Caki2 (cell line): ENCODE measurements at places on chromosomes 12 and 14. TPM values are rescaled to one million over a fixed set of nuclear protein-coding genes. Genes with fewer than 3 reads are reported as not detected.

DNA sequence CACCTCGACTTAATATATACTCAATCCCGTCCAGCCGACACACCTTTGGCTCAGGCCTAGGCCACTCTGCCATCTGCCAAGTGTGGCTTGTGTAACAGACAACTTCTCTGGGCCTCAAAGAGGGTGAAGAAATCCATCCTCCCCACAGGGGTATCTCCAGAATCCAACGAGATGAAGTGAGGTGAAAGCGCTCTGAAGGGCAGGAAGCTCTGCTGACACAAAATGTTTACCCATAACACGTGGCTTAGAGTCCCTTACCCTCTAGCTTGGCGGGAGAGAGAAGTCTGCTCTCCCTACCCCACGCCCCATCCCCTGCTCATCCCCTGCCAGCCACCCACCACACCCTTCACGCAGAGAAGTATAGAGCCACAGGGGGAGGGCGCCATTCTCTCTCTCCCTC lies 13.0 kb downstream of the ZBTB39 start:
- no peak for DNase-seq

- DNase-seq, result no peak
Observed at GRCh38 chr12:130334937-130335336, 2.8 kb upstream of the PIWIL1 start.

DNA sequence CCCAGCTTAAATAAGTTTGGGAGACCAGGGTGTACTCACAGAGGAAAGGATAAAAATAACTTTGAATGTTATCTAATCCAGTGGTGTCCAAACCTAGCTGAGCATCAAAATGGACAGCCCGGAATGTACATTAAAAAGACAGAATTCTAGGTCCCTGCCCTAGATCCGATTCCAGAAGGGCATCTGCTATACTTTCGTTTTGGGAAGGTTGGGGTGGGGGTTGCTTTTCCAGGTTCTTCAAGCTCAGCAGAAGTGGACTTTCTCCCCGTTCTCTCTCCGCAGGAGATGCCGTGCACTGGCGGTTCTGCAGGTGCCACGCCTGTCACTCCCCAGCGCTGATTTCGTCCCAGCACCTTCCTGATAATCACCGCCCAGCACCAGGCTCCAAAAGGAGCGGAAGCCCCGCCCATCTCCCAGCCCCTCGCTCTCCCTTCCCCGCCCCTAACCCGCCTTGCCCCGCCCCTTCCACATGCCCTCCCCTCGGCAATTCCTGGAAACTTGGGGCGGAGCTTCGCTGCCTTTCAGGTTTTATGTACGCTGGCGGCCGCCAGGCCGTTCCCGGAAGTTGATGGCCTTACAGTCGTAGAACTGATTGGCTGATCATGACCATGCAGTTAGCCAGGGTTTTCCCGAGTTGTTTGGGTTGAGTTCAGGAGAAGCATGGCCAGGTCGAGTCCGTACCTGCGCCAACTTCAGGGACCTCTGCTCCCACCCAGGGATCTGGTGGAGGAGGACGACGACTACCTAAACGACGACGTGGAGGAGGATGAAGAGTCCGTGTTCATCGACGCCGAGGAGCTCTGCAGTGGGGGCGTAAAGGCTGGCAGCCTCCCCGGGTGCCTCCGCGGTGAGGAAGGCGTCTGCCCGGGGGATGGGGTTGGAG lies at the start of gene HELB:
Gene HELB, plus strand, starts transcription at position 550 of the 883 bp plus-strand sequence. Its CDS starts 111 bp downstream, at position 661.
- peak; percentile 97 for DNase-seq

DNA sequence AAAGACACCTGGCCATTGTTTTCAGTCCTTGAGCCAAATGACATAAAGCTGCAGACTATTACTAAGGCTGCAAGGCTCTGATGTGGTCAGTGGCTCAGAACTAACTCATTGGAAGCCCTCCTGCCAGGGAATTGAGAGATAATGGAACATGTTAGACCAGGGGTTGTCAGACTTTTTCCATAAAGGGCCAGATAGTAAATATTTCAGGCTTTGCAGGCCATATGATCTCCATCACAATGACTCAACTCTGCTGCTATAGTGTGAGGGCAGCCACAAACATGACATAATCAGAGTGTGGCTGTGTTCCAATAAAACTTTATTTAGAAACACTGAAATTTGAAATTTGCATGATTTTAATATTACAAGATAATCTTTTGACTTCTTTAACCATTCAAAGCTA lies 140.3 kb downstream of the TMEM30B start:
- DNase-seq, result no peak

- DNase-seq, result no peak
Observed at GRCh38 chr12:114895827-114896226, 211.9 kb upstream of the TBX3 start.

DNA sequence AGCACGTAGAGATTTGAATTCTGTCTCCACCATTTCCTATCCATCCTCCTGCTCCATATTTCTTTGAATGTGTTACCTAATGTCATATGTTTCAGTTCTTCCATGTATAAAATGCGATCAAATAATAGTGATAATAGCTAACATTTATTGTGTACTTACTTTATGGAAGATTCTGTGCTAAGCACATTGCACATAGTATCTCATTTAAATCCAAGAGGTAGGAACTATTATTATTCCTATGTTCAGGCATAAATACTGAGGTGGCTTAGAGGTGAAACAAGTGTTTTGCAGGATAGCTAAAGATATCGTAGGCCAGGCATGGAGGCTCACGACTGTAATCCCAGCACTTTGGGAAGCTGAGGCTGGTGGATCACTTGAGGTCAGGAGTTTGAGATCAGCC lies 17.5 kb upstream of the AICDA start:
- DNase-seq, result no peak

- DNase-seq, result no peak
Observed at GRCh38 chr12:68012712-68013111, 23.5 kb downstream of the IFNG-AS1 start.

DNA sequence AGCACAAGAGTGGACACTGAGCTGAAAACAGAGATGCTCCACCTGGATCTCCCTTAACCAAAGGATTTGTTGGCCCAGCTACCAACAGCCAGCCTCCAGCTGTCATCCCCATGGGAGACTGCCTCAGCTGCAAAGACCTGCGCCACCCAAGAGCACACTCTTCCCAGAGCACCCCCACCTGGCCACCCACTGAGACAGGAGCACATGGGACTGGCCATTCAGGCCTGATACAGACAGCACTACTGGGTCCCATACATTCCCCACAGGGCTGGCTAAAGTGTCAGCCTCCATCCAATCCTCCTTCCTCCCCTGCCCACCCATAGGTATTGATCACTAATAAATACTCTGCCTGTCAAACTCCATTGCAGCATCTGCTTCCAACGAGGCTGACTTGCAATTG lies 241.5 kb downstream of the BCL11B start:
- DNase-seq, result no peak

- no peak for DNase-seq
Observed at GRCh38 chr14:77097006-77097699, 905 bp upstream of the CIPC start.

- no peak for DNase-seq
Observed at GRCh38 chr12:61018571-61018970, 1241.6 kb upstream of the USP15 start.

GRCh38 chr14:78767436-78767835 lies 597.3 kb downstream of the NRXN3 start:
- no peak for DNase-seq

- DNase-seq, result no peak
Observed at GRCh38 chr12:103762473-103762872, 78.6 kb downstream of the NT5DC3 start.

DNA sequence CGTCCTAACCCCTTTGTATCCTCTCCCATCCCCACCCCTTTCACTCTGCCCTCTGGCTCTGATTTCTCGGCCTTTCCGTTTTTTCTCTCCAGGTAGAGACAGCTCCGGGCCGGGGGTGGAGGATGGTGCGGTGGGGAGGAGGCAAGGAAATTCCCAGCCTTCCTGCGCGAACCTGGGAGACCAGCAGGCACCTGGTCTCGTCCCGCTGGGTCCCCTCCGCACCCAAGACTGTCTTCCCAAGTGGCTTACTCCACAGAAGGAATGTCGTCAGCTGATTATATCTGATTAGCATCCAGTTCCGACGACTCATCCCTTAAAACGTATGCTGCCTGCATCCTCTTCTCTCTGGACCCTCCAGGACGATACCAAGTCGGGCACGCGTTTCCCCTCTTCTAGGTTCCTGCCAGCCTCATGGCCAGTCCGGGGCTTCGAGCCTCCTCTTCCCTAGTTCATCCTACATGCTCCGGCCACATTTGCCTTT lies 42.2 kb upstream of the CAPRIN2 start:
- no peak for DNase-seq

DNA sequence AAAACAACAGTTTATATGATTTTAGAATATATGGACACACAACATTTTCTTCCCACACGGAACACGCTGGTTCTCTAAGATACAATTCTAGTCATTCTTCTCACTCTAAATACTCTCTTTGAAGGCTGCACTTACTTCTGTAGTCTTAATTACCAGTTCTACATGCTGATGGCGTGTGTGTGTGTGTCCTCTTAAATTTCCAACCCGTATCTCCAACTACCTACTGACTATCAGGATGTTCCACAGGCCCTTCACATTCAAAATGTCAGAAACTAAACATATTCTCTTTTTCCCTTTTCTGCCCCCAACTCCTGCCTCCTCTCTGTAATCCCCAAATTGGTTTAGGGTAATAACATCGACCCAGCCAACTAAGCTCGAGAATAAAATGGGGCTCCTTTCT lies 75.2 kb downstream of the DUSP16 start:
- no peak for DNase-seq

AKAP5 gene
- total RNA-seq, result 0.87 and 1.3 TPM in 2 replicates

GSG1 gene
- not detected in 2 replicates for total RNA-seq

GDF3 gene
- total RNA-seq, result not detected in 2 replicates

SSTR1 gene
- total RNA-seq, result 0.03 and 1.2 TPM in 2 replicates

G2E3 gene
- 3.7 and 16.8 TPM in 2 replicates for total RNA-seq

ERGIC2 gene
- total RNA-seq, result 26.6 and 118 TPM in 2 replicates

ACOT6 gene
- not detected in 2 replicates for total RNA-seq

CINP gene
- total RNA-seq, result 30.6 and 48.4 TPM in 2 replicates

SLC8A3 gene
- total RNA-seq, result 0.91 TPM in 1 of 2 replicates, not detected in the other
